ENCODE measurements at places on chromosomes 3 and 15.
A peak's percentile ranks its signal among the peaks of the same experiment; 100 is the strongest.

DNA sequence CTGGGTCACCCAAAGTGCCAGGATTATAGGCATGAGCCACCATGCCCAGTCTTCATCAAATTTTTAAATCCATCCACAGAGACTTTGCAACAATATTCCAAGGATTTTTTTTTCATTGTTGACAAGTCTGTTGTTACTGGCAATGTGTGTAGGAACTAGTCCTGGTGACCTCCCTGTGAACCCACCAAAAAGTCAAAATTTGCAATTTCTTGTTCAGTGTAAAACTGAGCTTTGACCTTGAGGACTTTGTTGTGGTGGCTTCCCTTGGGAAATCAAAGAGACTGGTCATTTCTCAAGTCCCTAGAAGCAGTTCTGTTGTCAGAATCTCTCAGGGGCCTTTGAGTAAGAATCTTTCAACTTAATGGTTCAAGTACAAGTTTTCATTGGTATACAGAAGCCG lies 36.9 kb upstream of the COL8A1 start:
- DNase-seq: no peak

DNA sequence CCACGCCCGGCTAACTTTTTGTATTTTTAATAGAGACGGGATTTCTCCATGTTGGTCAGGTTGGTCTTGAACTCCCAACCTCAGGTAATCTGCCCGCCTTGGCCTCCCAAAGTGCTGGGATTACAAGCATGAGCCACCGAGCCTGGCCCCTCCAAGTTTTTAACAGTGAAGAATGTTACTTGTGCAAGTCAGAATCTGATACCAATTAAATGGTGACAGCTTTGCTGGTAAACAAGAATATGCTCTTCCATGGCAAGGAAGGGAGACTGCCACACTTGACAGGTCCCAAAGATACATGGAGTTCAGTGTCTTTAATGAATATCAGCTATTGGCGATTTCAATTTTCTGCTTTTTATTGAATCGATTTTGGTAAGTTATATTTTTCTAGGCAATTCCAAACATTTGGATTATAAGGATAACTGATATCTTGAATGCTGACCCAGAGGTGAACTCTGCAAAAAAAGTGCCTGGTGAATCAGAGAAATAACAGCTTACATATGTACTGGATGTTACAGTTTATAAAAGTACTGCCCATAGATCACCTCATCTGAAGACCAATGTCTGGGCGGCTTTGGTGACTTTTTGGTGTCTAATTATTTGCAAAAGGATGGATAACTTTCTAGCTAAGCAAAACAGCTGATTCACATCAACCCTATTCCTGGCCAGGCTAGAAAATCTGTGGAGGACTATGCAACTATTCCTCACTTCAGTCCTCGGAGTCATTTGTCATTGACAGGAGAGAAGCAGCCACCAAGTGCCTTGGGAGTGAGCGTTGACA lies 1.2 kb downstream of the PARP16 start:
- no peak for DNase-seq

DNA sequence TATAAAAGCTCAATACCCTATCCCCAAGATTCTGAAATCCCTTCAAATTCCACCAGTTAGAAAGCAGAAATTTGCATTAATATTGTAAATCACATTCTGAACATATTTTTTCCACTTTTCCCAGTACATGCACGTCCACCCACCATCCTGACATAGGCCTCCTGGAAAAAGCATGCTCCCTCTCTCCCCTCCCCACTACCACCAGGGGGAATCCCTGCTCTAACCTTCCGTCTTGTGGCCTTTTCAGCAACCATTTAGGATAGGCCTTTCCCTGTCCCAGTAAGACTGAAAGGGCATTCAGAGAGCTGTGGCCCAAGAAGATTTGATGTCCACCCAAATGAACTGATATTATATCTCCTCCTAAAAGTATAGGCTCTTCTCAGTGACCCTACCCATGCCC lies 182.1 kb downstream of the ARRDC4 start:
- DNase-seq: no peak

DNA sequence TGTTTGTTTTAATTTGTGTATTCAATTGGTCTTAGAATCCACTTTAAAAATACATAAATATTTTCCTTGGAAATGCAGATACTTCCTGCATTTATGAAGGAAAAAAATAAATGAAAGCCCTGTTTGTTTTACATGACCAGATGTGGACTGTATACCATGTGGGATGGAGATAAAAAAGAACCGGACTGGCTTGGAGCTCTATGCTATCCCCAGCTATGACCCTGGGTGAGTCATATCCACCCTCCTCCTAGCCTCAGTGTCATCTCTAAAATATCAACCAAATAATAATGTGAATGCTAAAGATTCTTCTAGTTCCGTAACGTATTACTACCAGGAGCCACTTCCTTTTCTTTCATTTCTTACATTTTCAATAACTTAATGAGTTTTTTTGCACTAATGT lies 44.5 kb upstream of the PDZRN3 start:
- peak; percentile 39 for DNase-seq

GRCh38 chr3:42247576-42248027 lies 18.4 kb downstream of the CCK start:
- no peak for DNase-seq

GRCh38 chr15:71094137-71094536 lies 21.1 kb upstream of the THSD4 start:
- DNase-seq: no peak

- no peak for DNase-seq
These were observed 42.7 kb downstream of the PRKAR2A start for GRCh38 chr3:48804930-48805329.

DNA sequence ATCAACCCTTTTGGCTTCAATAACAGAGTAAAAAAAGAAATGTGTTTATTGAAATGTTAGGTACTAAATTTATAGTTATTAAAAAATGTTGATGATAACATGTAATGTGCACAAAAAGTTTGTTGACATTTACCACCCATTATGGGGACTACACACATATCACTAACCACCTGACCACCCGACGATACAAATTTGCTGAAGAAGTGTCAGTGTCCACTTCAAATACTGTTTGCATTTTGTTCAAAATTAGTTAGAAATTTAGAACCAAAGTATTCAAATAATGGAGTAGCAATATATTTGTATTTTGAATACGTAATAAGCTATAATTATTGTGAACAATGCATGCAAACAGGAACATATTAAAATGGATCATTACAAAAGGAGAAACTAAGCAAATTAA lies 54.4 kb downstream of the KCNH8 start:
- DNase-seq: no peak

DNA sequence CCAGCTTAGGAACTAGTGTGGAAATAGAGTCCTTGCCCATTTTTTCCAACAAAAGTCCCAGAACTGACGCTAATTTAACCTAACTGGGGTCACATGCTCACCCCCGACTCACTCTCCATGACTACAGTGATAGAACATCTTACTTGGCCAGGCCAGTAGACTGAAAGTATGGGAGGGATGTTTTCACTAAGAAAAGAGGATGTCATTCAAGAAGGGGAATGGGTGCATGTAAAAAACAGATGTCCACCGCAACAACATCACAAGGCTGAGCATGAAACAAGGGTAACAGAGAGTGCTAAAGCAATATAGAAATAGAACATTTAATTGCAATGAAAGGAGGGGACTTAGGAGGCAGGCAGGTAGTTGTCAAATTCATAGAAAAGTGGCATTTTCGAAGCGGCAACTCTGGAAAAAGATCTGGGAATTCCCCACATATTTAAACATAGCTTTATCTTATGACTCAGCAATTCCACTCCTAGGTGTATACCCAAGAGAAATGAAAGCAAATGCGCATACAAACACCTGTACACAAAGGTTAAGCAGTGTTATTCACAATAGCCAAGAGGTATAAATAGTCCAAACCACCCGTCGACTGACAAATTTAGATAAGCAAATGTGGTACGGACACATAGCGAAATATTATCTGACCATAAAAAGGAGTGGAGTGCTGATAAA lies 41.1 kb upstream of the UBE2E2 start:
- DNase-seq: no peak

DNA sequence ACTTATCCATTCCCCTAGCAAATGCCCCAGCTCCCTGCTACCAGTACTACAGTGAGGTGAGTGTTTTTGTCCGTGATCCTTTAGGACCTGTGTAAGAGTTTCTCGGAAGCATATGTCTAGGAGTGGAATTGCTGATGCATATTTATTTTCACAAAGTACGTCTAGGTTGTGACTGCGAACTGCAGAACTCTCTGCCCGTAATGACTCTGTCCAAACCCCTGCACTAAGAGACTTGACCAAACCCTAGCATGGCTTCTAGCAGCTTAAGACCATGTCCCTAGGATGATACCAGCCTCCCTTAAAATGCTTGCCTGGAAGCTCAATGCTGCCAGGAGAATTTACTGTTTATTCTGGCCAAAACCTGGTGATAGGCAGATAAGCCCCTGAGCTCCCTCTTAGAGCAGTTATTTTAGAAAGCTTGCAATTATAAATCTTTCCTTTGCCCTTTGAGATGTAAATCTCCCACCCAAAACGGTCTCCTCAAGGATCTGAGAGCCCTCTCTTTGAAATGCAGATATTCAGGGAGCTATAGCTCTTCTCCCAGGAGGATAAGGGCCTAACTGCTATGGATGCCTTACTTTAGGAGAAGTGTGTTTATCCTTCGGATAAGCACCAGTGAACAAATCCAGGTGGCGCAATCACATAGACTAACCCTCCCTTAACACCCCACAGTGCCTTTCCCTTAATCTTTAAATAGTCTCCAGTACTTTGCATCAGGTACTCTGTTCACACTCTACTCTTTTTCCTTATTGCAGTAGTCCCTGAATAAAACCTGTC lies 14.7 kb upstream of the CA12 start:
- DNase-seq: no peak

GRCh38 chr3:15982667-15983196 lies 185.0 kb upstream of the ANKRD28 start:
- DNase-seq: peak; percentile 88

DNA sequence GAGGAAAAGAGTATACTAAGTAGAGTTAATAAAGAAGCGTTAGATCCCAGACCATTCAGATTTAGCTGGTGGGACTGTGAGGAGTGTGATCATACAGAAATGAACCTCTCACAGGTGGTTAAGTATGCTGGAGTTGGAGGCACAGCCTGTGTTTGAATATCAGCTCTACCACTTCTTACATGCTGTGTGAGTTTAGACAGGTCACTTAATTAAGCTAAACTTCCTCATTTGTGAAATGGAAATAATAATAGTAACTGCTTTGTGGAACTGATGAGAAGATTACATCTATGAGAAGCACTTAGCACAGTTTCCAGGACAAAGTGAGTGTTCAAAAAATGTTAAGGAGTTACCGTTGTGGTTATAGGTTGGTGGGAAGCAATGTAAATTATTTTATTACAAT lies 8.4 kb downstream of the ACP3 start:
- DNase-seq: no peak

- DNase-seq: no peak
These were observed 28.7 kb upstream of the COL6A6 start for GRCh38 chr3:130488288-130488687.

Measured in HFF-Myc (cell line).